Omental fat pad (tissue), 4 donors: ENCODE measurements at places on chromosomes 6 and 20.

DNA sequence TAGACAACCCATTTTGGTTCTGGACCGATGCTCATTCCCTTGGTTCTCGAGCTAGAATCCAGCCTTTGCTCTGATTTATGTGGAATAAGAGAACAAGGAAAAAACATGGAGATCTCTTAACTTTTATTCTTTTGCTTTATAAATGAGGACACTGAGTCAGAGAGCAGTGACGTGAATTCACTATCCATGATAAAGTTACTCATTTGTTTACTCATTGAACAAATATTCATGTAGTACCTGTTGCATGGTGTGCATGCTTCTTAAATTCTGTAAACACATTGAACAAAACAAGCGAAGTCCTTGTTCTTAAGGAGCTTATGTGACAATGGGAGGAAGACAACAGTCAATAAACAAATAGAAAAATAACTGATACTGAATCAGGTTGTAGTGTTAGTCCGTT is 56.9 kb downstream of the BMP2 start:
- DNase-seq: no peak

- DNase-seq: no peak
These were observed 4.3 kb downstream of the NANP start for GRCh38 chr20:25619514-25619913.

- DNase-seq: no peak
These were observed 19.5 kb upstream of the ADTRP start for GRCh38 chr6:11798096-11798495.

GRCh38 chr6:155185544-155185943 is 78.3 kb upstream of the CLDN20 start:
- no peak for DNase-seq

DNA sequence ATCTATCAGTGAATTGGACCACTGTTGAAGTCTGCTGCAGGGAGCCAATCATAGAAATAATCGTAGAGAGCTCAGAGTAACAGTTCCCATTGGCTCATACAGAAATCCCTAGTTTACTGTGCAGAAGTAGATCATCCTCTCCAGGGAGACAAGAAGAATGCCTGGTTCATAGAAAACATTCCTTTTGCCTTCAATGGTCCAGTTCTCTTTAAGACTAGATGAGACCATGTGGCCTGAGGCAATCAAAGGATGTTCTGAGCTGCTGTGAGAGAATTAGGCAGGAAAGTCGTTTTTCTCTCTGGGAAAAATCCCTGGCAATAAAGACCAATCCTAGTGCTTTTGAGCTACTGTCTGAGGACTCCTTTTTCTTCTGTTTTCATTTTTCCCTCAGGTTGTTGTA is 208.4 kb downstream of the CENPW start:
- DNase-seq: no peak
